GM03348 (cell line): ENCODE measurements at places on chromosomes 3 and 15.
A peak's percentile ranks its signal among the peaks of the same experiment; 100 is the strongest.

GRCh38 chr3:137097852-137098251 lies 140.1 kb downstream of the IL20RB start:
- DNase-seq: no peak

GRCh38 chr3:106678657-106679390 lies 698.4 kb upstream of the CCDC54 start:
- DNase-seq: no peak

GRCh38 chr3:21524133-21524532 lies 226.9 kb downstream of the ZNF385D start:
- peak; percentile 14 for DNase-seq

GRCh38 chr3:192413461-192413860 lies 313.9 kb downstream of the FGF12 start:
- DNase-seq: no peak

DNA sequence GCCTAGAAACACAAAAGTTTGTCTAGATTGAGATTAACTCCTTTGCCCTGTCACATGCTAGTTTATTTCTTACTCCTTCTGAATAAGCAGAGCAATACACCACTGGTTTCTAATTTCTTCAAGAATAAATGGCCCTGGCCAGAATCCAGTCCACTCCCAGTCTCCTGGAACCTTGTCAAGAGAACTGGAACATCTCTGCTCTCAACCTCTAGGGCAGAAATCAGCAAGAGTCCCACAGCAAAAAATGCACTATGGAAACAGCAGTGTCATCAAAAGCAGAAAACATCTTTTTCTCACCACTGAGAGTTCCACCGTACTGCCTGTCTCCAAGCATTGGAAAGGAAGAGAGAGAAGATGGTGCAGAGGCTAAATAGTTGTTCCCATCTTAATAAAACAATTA lies 35.9 kb upstream of the PPP2R3A start:
- peak; percentile 69 for DNase-seq

GRCh38 chr3:114221165-114221880 lies 16.1 kb downstream of the ZNF80 start:
- DNase-seq: no peak

- DNase-seq: no peak
Observed at GRCh38 chr3:157087373-157087772, 72.6 kb downstream of the CCNL1 start.

GRCh38 chr15:56042982-56043980 lies 49.9 kb upstream of the NEDD4 start:
- no peak for DNase-seq

GRCh38 chr3:191982481-191982880 lies 521.5 kb downstream of the PYDC2 start:
- no peak for DNase-seq

GRCh38 chr3:178271740-178272387 lies 264.4 kb upstream of the KCNMB2 start:
- no peak for DNase-seq

DNA sequence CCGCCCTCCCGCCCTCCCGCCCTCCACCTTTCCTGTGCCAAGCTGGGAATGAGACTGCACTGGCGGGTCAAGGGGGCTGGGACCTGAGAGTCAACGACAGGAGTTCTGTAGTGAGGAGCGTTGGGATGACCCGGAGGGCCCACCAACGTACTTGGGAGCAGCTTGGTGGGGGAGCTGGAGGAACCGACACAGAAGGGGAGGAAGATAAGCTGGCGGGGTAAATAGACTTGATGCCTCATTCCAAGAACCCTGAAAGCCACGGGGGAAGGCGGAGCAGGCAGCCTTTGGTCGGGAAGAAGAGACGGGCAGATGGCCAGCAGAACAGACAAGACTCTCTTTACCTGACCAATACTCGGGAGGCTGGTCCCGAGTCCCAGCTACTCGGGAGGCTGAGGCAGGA lies 277 bp downstream of the FMN1 start:
- peak; percentile 7 for DNase-seq

GRCh38 chr3:17901893-17902292 lies 159.5 kb upstream of the TBC1D5 start:
- DNase-seq: no peak

DNA sequence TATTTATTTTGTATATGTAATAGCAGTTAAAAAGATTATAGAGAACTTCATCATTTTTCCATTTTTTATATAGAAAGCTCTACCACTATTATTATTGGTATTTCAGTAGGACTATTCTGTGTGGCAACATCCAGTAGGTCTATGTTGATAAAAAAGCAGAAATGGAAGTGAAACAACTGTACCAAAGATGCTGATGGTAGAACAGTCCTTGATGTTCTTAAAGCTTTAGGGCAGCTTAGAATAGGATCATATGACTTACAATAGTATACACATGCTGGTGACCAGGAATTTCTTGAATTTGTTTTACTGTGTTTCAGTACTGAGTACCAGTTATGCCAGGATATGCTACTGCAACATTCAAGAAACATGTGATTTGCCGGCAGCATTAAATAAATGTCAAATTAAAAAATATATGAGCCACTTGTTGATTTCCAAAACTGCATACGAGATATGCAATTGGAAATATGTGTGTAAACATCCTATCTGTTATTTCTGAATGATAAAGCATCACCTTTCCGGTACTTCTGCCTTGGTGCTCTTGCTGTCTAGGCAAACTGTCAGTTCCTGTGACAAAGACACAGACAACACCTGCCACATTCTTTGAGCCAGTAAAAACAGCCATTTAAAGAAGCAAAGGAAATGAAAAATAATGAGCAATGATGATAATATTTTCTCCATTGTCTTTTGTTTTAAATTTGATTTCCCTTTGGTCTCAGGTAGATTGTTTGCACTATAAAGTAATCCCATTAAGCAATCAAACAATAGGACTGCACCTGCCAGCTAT lies 649.2 kb downstream of the ZPLD1 start:
- no peak for DNase-seq
